NCI-H524 (cell line): ENCODE measurements at places on chromosomes 7 and 10.

- DNase-seq, result no peak
These were observed 70.5 kb upstream of the LRRC17 start for GRCh38 chr7:102842284-102842683.

DNA sequence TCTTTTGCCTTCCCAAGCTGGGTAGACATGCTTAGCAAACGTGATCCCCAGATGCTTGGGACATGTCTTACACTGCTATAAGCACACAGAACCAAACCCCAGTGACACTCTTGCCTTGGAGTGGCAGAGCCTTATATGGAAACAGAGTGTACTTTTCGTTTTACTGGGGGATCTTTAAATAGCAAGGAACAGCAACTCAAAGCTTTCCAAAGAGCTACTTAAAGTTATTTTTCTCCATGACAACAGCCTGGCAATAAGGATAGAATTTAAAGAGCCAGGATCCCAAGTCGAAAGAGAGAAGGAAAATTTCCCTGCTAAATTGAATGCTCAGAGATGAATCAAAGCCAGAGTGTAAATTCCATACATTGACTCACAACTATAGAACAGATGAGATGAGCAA is 67.8 kb downstream of the ZNF365 start:
- DNase-seq, result no peak

- no peak for DNase-seq
These were observed 58.3 kb downstream of the ST7 start for GRCh38 chr7:117011419-117012260.

DNA sequence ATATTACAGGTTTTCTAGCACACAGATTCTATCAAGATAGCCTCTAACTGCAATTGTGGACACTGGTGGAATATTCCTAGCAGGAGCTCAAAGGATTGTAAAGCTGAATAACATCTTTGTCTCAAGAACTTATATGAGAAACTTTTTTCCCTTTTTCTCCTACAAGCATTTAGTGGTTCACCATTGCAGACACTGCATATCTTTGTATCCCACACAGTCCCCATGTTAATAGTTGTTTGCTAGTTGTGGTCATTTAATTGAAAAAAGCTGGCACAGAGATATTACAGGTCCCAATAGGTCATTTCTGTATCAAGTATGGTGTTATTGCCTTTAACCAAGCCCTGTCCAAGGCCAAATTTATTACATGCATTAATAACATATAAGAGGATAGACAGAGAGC is 226.2 kb upstream of the TCF7L2 start:
- no peak for DNase-seq

DNA sequence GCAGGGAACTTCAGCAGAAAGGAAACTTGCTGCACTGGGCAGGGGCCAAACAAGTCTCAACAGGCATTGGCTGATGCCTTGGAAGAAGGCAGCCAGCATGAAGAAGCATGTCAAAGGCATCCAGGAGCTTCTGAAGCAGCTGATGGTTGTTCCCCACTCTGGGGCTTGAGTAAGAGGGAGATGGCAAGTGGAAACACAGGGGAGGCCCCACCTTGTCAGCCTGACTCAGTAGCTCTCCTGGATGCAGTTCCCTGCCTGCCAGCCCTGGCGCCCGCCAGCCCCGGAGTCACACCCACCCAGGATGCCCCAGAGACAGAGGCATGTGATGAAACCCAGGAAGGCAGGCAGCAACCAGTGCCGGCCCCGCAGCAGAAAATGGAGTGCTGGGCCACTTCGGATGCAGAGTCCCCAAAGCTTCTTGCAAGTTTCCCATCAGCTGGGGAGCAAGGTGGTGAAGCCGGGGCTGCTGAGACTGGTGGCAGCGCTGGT is 96.5 kb downstream of the TACC2 start:
- no peak for DNase-seq

- no peak for DNase-seq
These were observed 755.4 kb downstream of the KCNMA1 start for GRCh38 chr10:76882245-76882644.

GRCh38 chr7:158955146-158955870 is 99.0 kb downstream of the DYNC2I1 start:
- no peak for DNase-seq

DNA sequence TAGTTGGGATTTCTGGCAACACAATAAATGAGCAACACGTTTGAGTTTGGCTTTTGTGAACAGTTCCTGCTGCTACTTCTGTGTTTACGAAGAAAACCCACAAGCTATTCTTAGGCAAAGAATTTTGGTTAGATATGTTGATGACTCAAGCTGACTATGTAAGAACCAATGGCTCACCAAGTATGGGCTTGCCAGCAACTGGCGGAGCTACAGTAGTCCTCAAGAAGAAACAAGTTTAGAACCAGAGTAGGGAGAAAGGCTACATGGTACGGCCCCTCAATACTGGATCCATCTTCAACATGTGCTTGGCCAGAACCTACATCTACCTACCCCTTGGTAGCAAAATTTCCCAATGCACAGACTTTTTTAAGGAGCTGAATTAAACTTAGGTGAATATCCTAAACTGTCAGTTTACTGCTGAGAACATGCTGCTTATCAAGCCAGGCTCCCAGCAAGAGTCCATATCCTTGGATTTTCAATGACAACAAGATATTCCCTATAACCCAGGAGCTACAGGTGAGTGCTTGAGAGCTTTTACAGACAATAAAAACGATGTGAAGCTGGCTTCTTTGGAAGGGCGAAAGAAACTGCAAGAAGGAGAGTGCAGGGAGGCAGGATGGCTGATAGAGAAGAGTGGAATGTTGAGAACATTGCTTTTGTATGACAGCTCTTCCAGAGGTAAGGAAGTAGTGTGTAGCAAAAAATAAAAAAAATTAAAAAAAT is 74.3 kb upstream of the ASAH2 start:
- no peak for DNase-seq

DNA sequence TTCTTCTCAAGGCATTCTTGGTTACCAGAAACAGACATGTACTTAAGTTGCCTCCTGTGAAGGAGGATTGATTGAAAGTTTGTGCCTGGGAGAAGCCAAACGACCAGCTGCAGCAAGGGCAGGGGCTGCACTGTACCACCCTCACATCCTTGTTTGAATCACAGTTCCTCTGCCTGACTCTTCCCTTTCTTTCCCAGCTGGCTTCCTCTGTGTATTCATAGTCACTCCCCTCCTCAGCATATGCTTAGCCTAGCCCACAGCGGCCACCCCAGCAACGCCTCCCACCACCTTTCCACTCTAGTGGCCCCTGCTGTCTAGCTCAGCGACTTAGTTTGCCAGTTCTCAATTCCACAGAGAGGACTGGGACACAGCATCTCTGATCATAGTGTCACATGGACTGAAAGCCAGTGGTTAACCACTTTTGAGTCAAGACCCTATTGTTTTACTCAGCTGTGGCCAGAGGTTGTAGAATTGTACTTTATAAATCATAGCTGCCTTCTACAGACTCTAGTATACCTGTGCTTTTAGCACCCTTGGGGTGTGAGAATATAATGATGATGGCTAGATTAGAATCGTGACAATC is 643.0 kb downstream of the SUGCT start:
- no peak for DNase-seq

GRCh38 chr7:13656330-13656729 is 333.1 kb downstream of the ETV1 start:
- DNase-seq, result no peak

DNA sequence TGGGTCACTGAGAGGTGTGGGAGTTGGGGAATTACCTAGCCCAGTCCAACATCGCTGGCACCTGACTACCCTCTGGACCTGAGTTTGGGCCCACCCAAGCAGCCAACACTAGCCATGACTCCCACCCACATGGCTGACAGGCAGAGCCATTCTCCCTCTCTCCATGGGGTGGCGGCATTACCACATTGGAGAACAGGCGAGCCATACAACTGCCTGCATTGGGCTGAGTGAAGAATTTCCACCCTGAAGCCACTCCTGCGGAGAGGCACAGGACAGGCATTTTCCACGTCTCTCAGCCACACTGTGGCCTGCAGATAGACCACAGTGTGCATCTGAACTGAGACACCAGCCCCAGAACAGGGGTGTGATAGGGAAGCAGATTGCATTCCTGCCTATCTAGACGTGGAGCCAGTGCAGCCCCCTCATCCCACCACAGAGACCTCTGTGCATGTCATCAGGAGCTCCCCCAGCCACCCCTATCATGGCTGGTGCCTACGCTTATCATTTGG is 58.2 kb upstream of the ANTXRL start:
- peak; percentile 29 for DNase-seq

DNA sequence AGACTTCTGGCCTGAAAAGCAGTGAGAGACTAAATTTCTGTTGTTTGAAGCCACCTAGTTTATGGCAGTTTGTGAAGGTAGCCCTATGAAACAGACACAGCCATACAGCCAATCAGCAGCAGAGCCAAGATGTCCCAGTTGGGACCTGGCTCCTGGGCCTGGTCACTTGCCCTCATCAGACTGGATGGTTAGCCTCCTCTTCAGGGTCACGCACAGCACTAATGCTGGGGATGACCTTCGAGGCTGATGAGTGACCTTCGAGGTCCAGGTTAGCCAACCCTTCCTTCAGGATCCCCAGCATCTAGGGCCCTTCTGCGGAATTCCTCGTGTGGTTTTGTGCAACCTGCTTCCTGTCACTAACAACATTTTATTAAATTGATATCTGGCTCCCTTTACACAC is 229.7 kb downstream of the FANK1 start:
- DNase-seq, result no peak

DNA sequence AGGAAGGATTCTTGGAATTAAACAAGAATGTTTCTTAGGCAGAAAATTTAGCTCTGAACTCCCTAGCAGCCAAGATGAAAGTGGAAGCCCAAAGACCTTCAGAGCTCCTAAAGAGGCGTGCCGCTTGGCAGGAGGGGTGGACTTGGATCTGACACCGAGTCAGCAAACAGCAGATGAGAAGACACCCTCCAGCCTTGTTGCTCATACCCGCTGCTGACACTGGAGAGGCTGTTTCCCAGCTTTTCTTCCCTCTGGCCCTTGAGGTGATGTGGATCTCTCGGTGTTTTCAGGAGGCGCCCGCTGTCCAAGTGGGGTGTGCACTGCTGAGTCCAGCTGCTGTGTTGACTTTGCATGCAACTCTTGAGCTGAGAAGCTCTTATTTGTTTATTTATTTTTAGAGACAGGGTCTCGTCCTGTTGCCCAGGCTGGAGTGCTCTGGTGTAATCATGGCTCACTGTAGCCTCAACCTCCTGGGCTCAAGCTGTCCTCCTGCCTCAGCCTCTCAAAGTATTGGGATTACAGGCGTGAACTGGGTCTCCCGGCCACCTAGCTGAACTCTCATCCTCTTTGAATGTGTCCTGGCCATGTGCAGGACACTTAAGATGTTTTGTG is 21.5 kb downstream of the SLC18A2 start:
- DNase-seq, result no peak

DNA sequence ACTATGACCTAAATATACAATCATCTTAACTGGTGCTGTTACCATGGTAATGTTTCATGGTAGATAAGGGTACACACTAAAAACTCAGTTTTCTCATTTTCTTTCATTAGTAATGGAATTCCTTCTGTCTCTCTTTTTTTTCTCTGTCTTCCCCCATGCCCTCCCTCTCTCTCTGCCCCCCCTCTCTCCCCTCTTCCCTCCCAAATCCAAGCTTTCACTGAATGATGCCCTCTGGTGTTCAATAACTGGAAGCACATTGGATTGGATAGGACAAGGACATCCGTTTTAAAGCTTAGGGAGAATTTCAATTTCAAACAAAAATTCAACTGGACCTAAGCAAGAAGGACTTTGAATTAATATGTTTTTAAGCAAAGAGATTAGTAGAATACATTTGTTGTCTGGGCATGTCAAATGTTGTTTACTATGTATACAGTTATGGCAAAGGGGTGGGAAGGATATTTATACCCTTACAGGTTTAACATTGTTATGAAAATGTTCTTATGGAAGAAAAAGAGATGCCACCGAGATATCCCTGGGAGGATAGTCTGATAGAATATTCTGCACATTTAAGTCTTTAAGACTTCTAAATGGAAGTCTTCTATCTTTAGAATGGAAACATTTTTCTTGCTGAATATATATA is 6.1 kb downstream of the CHRM2 start:
- DNase-seq, result no peak

GRCh38 chr10:121158988-121159579 is 307.9 kb downstream of the WDR11 start:
- no peak for DNase-seq

DNA sequence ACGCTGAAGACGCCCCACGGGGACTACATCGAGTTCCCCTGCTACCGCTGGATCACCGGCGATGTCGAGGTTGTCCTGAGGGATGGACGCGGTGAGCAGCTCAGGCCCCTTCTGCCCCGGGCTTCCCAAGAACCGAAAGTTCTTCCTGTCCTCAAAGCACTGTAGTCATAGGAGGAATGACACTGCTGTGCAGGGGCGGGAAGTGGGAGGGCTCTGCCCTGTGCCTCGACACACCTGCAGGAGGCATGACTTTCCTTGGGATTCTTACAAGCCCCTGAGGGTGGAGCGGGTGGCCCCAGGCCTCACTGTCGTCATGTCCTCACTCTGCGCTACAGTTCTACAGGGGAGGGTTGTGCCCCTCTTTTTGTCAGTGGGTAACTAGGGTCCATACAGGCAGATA is 8.6 kb downstream of the ALOX5 start:
- no peak for DNase-seq

- DNase-seq, result no peak
These were observed 30.7 kb downstream of the MBL2 start for GRCh38 chr10:52741851-52742250.

DNA sequence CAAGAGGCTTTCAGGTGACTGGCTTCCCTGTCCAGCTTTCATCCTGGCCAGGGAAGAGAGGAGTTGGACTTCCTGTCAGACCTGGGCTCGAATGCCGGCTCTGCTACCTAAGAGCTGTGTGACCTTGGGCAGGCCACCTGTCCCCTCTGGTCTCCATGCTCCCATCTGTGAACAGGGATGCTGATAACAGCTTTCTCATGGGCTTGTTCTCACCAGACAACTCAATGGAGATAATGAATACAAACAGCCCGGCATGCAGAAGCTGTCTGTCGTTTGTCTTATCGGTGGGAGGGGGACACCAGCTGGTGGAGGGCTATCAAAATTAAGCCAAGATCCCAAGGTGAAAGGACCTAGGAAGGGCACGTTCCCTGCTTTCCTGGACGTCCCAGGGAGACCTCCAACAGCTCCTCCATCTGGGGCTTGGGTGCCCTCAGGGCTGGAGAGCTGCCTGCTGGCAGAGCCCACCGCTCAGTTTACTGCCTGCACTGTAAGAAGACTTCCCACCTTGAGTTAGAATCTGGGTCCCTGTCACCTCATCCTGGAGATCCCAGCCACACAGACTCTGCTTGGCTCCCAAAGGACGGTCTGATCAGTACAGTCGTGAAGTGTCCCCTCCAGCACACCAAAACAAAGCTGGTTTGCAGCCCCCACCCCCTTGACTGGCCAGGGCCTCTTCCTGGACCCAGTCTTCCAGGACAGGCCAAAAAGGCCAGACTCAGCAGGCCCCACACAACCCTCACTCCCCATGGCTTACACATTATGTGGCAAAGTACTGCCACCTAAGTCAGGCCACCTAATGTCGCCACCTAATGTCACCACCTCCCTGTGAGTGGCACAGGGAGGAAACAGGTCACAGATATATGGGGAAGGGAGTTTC is 40.9 kb downstream of the PPIF start:
- DNase-seq, result peak; percentile 0

DNA sequence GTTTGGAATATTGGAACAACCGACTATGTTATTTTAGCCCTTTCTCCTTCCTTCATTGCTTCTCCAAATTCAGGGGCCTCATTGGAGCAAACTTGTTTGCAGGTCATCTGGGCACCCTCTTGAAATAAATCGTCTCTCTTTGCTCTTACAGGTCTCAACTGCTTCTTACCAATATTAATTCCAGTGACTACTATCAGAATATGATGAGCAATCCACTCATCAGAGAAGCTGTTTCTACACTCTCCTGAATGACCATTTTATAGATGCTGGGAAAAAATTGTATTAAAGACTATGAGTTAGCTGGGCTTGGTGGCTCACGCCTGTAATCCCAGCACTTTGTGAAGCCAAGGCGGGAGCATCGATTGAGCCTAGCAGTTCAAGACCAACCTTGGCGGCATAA is 12.5 kb upstream of the HNRNPF start:
- DNase-seq, result no peak
